ENCODE measurements at places on chromosomes 12 and 14.

DNA sequence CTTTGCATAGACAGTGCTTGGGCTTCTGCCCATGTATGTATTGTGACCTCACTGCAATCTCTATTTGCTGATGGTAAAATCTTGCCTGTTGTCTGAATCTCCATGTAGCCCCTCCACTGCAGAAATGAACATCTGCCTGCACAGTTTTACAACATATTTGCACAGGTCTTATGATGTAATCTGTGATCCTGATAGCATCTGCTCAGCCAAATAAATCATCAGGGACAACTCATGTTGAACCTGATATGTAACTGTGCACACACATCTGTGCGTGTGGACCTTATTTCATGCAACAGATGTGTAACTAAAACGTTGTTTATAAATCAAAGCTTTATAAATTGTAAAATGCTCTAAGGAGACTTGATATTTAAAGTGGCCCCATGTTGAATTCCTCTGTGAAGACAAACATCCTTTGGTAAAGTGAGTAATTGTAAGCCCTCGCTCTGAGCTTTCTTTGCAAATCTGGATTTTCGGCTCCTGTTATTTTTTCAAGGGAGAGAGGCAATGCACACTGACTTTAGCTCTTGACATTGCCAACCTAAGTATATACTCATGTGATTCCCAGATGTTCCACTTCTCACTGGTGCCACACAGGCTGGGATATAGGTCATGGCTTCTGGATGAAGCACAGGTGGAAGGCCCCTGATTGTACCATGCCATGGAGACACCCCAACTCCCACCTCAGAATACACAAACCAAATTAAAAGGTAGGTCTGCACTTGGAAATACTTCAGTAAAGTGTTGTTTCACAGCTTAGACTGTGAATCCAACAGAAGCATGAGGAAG is 371.3 kb downstream of the GRIN2B start:
- DNase-seq = no peak

GRCh38 chr14:87698481-87698880 is 294.5 kb downstream of the GALC start:
- no peak for DNase-seq

- DNase-seq = no peak
These were observed 16.2 kb upstream of the PCNX1 start for GRCh38 chr14:70890826-70891659.

- DNase-seq = no peak
These were observed 4.9 kb downstream of the TMEM121 start for GRCh38 chr14:105531088-105531893.

GRCh38 chr14:71739273-71739990 is 192.8 kb upstream of the RGS6 start:
- DNase-seq = no peak

- DNase-seq = no peak
These were observed 121.9 kb downstream of the DNAI7 start for GRCh38 chr12:25072906-25073650.

- DNase-seq = no peak
These were observed 13.2 kb downstream of the BAZ2A start for GRCh38 chr12:56616925-56617324.

- DNase-seq = no peak
These were observed 18.0 kb upstream of the DLK1 start for GRCh38 chr14:100708425-100709288.

DNA sequence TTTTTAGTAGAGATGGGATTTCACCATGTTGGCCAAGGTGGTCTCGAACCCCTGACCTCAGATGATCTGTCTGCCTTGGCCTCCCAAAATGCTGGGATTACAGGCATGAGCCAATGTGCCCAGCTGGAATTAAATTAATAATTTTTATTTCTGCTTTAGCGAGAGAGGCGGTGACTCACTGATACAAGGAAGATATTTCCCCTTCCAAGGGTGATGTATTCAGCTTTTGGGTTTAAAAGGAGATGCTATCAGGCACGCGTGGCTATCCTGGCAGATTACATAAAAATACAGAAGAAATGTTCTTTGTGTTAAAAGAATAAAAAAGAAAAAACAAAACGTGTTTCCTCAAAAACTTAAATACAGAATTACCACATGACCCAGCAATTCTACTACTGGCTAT is 12.4 kb upstream of the P2RX7 start:
- no peak for DNase-seq

- DNase-seq = no peak
These were observed 40.7 kb upstream of the ANO4 start for GRCh38 chr12:100753837-100754236.

- DNase-seq = no peak
These were observed 6.7 kb downstream of the ARHGAP5 start for GRCh38 chr14:32083789-32084188.

- DNase-seq = no peak
These were observed 33.5 kb upstream of the C14orf180 start for GRCh38 chr14:104545942-104546501.

Measured in fibroblast of the conjunctiva (primary cell).